ENCODE measurements at places on chromosomes 11 and 22.
A peak's percentile ranks its signal among the peaks of the same experiment; 100 is the strongest.

GRCh38 chr11:15707971-15708370 is 593.2 kb downstream of the INSC start:
- DNase-seq, result peak; percentile 11

GRCh38 chr11:120707098-120707497 is 195.6 kb downstream of the GRIK4 start:
- DNase-seq, result no peak

- DNase-seq, result peak; percentile 6
Observed at GRCh38 chr11:89119426-89119825, 53.6 kb upstream of the GRM5 start.

- DNase-seq, result peak; percentile 30
Observed at GRCh38 chr11:100830978-100831732, 144.1 kb downstream of the ARHGAP42 start.

- DNase-seq, result no peak
Observed at GRCh38 chr22:32653823-32654222, 147.7 kb upstream of the TIMP3 start.

GRCh38 chr22:23059284-23059948 is 10.9 kb upstream of the GNAZ start:
- DNase-seq, result no peak
